ENCODE measurements at places on chromosomes 7 and 10.
A peak's percentile ranks its signal among the peaks of the same experiment; 100 is the strongest.

GRCh38 chr7:3380886-3381685 lies 80.0 kb downstream of the SDK1 start:
- DNase-seq: no peak

DNA sequence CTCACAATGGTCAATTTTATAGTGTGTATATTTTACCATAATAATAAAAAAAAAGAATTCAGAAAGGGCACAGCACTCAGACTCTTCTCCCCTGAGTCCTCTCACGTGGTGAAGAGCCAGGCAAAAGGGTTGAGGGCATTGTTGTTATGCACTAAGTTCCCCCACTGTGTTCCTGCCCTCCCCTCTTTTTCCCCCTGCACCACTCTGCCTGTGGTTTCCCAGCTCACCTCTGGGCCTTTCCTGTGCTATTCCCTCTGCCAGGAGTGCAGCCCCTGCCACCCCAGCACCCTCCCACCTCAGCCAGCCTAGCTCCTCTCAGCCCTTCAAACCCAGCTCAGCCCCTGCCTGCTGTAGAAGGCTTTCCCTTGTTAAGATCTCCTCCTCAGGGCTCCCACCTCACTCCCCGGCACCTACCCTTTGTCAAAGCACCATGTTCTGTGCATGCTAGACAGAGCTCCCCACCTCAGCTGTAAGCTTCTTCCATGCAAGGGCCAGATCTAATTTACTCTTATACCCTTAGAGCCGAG lies 108.5 kb downstream of the KCNMA1 start:
- DNase-seq: no peak

DNA sequence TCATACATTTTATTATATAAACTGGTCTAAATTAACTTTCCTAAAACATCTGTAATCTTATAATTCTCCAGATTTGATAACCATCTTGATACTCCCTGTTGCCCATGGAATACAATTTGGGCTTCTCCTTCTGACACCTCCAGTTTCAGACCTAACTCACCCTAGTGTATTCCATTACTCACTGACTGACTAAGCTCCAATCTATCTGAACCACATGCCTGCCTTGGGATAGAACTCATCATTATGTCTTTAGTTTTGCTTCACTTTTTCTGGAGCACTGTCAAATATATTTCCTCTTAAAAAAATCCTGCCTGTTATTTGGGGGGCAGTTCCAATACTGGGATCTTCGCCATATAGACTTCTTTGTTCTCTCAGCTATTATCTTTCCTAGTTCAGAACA lies 4.9 kb upstream of the FOXP2 start:
- no peak for DNase-seq

DNA sequence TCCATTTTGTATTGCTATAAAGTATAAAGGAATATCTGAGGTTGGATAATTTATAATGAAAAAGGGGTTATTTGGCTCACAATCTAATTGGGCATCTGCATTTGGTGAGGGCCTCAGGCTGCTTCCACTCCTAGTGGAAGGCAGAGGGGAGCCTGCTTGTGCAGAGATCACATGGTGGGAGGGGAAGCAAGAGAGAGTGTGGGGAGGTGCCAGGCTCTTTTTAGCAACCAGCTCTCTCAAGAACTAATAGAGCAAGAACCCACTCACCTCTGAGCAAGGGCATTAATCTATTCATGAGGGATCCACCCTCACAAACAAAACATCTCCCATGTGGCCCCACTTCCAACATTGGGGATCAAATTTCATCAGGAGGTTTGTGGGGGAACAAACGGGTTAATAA lies 64.6 kb downstream of the OGDH start:
- DNase-seq: no peak

- no peak for DNase-seq
Observed at GRCh38 chr10:19929506-19930140, 113.4 kb downstream of the PLXDC2 start.

GRCh38 chr7:157845203-157845835 lies 508.5 kb downstream of the DNAJB6 start:
- no peak for DNase-seq

DNA sequence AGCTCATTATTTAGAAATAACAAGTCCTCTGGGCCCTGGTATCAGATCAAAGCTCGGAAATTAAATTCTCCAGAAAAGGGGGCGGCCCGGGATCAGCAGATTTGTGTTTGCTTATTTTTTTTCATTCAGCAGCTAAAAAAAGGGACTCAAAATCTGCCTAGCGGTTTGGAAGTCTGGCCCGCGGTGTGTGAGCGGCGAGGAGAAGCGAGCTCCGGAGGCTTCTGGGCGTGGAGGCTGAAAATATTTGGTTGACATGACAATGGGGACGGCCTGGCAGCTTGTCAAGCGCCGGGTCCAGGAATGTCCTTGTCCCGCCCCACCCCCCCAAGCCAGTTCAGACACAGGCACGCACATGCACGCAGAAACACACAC lies 43.4 kb downstream of the FOXL3 start:
- DNase-seq: no peak

- no peak for DNase-seq
Observed at GRCh38 chr10:22477334-22478287, 132.3 kb downstream of the SPAG6 start.

GRCh38 chr7:104960741-104961448 lies 53.1 kb upstream of the KMT2E start:
- no peak for DNase-seq

- DNase-seq: no peak
Observed at GRCh38 chr10:77869626-77870420, 56.7 kb downstream of the DLG5 start.

DNA sequence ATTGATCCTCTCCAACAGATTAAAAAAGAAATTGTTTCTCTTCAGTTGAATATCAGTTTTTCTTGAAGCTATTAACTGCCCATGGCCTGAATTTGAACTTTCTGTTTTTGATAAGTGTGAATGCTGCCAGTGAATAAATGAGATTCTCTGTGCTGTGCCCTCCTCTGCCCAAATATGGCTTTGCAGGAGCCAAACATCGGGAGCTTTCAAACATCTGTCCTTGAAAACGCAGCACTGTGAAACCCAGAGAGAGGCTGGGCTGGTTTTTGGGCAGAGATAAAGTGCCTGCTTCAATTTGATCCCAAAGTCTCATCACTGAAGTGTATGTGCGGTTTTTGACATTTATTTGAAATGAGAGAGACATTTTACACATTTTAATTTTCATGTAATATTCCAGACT lies 268.3 kb upstream of the SHH start:
- no peak for DNase-seq

DNA sequence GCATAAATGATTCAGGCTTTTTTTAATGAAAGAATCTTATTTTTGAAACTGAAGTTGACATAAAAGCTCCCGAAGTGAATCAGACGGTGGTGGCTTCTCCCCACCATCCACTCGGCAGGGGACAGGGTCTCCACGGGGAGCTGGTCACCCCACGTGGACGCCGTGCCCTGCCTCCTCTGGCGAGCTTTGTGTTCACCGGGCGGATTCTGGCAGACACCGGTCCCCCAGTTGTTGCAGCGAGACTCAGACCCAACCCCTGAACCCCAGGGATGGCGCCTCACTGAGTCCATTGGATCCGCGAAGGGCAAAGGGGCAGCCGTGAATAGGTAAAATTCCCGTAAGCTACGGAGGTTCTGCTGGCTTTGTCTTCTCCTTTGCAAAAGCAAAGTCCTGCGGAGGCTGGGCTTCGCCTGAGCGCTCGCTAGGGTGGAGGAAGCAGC lies 38.4 kb downstream of the PTPRN2 start:
- no peak for DNase-seq

DNA sequence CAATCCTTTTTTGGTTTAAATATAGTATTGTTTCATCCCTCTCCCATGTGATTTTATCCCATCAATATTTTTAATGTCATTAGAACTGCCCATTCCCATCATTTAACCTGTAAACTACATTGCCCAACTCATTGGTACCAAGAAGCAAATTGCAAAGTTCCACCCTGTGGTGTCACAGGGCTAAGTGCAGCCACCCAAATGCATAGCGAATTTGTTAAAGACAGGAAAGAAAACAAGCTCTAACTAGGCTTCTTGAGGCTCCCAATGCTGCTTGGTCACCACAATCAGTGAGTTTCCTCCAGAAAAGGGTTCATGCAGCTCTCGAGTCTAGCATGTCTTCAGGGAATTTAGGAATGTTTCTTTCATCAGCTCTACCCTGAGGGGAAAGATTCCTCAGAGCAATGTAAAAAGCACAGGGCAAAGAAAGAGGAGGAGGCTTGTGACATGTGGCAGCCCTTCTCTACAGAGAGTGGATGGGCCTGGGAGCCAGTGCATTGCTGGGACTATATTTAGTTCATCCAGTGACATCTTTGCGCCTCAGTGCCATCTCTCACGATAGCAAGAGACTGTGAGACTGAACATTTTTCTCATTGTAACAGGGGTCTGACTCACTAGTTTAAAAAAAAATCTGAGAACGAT lies 58.1 kb downstream of the CAV1 start:
- no peak for DNase-seq

DNA sequence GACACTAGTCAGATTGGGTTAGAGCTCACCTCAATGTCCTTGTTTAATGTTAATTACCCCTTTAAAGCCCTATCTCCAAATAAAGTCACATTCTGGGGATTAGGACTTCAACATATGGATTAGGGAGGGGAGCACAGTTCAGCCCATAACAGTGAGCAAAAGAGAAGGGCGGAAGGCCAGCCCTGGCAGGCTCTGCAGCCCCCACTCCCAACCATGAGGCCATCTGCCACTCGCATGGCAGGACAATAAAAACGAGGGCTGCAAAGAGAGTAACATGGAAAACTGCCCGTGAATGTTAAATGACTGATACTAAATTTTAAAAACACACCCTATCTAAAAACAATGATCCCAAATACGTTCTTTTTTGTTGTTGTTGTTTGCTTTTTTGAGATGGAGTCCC lies 38.7 kb downstream of the RGS10 start:
- DNase-seq: no peak

- no peak for DNase-seq
Observed at GRCh38 chr7:148031019-148031418, 559.5 kb upstream of the C7orf33 start.

GRCh38 chr7:93015779-93016481 lies 101.8 kb downstream of the SAMD9 start:
- no peak for DNase-seq

DNA sequence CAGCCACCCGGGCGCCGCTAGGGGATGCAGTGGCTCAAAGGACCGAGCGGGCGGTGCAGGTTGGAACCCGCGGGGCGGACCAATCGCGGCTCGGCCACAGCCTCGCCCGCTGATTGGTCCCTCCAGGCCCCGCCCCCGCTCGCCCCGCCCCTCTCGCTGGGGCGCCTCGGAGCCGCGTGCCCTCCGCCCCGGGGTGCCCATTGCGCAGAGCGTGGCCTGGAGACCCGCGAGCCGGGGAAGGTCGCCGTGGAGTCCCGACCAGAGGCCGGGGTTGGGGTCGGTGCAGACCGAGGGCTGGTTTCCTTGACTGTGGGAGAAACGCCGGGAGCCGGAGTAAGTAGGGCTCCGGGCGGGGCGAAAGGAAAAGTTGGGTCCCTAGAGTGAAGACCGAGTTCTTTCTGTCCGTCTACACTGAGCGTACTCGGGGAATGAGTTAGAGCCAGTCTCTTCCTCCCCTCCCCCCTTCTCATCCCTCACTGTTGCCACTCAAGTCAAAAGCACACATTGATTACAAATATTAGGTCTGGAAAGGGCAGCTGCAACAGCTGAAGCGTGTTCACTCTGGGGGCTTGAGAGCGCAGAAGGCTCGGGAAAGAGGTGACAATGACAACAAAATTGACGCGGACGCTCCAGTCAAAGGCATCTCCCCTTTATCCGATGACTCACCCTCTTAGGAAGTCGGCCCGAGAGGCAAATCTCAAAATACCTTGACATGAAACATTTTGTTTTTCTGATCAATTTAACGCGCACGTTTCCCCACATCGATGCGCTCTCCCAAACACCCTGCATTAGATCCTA lies 843 bp upstream of the GATA3 start:
- peak; percentile 94 for DNase-seq

DNA sequence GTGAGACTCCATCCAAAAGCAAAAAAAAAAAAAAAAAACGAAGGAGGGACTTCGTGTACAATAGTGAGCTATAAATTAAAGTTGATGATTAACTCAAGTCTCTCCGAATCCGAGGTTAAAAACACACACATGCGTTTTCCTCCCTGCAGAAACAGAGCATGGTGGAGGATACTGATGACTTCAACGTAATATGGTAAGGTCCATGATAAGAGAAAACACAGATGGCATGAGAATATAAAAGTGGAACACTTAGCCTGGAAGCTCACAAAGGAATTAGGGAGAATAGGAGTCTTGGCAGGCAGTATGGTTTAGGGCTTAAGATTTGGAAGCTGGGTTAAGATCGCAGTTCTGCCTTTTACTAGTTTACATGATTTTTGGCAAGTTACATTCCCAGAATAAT lies 20.1 kb upstream of the GSTK1 start:
- no peak for DNase-seq

GRCh38 chr10:26457088-26457487 lies 18.9 kb downstream of the APBB1IP start:
- no peak for DNase-seq

GRCh38 chr7:159141660-159142059 lies 3.0 kb downstream of the VIPR2 start:
- DNase-seq: no peak

- no peak for DNase-seq
Observed at GRCh38 chr7:95602421-95602820, 6.1 kb upstream of the PDK4 start.

- DNase-seq: no peak
Observed at GRCh38 chr7:144508702-144509101, 105.2 kb upstream of the NOBOX start.

GRCh38 chr7:151551820-151552219 lies 32.1 kb upstream of the RHEB start:
- no peak for DNase-seq
